ENCODE measurements at places on chromosomes 5 and 9.

GRCh38 chr5:147949711-147950573, 43.6 kb upstream of the C5orf46 start:
- DNase-seq = no peak

DNA sequence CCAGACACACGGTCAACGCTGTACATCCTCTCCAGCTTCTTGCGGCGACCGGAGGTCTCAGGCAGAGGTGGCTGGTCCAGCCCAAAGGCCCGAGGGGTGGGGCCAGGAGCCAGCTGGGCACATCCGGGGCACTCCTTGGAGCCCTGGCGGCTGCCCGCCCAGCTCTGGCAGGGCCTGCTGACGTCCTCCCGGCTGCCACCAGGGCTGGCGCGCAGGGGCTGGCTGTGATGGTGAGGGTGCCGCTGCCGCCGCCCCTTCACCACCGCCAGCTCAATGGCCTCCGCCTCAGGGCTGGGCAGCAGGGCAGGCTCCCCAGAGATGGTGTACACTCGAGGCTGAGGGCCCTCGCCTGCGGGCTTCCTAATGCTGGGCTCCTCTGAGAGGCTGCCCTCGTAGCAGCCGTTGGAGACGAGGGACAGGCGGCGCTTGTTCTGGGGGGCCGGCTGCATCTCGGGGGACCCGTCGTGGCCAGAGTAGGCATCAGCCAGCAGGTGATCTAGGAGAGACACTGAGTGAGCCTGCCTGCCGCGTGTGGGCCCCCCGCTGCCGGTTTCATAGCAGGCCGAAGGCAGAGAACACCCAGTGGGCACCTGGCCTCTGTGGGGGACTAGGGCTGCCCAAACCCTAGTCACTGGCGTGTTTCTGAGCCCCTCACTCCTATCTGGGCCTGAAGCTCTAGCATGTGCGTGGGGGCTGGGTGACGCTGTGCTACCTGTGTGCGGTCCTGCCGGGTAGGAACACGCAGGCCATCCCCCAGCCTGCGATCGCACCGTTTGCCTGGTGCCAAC, 1.5 kb downstream of the NSMF start:
- no peak for DNase-seq

GRCh38 chr5:120255214-120255613, 208.9 kb upstream of the PRR16 start:
- no peak for DNase-seq

DNA sequence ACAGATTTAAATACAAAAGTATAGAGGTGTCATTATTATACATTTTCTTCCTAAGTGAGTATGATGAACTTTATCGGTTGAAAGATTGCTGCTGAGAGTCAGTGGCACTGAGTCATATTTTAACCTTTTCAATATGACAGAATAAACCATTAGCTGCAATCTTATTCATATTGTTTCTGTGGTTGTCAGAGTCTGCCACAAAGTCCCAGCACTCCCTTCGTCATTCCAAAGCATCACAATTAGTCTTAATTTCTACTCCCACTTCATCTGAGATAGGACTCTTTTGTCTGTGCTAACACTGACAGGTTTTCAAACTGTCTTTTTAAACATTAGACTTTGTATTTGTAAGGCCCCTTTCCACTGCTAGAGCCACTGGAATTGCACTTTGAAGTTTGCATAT, 656.9 kb downstream of the MTRR start:
- DNase-seq = no peak

- no peak for DNase-seq
These were observed 188.5 kb downstream of the DAB2IP start for GRCh38 chr9:121839726-121840500.

DNA sequence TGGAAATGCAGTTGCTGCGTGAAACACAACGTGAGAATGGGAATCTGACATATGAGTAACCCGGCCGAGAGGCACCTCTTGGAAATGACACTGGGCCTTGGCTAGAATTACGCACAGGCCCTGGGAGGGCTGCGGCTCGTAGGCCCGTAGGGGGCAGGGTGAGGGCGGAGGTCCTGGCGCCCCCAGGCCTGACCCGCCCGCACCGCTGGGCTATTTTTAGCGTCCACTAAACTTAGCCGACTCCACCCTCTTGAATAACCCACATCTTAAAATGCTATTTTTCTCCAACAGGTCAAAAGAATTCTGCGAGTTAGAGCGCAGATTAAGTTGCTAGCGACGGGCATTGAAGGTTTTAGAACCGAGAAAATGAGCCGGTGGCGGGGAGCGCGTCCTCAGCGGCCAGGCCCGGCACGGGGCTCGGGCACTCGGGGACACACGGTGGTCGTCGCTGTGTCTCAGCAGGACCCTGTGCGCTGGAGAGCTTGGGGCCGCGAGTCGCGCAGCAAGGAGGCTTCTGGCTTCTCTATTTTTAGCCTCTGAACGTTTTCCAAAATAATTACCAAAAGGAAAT, 168.5 kb downstream of the AUH start:
- peak; percentile 80 for DNase-seq

GRCh38 chr5:115333164-115333563, 36.7 kb upstream of the CCDC112 start:
- no peak for DNase-seq

DNA sequence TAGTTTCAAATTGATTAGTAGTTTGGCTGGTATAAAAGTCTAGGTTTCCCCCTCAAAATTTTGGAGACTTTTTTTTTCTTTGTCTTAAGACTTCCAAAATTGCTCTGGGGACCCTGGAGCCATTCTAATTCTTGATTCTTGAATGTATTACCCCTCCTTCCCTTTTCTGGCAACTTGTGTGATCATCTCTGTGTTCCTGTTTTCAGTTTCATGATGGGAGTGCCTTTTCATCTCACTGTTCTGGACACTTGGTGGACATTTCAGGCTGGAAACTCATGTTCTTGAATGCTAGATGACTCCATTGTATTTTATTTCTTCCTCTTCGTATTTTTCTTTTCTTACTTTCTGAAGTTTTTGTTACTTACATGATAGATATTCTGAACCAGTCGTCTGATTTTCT, 57.3 kb upstream of the LRRC70 start:
- DNase-seq = no peak

DNA sequence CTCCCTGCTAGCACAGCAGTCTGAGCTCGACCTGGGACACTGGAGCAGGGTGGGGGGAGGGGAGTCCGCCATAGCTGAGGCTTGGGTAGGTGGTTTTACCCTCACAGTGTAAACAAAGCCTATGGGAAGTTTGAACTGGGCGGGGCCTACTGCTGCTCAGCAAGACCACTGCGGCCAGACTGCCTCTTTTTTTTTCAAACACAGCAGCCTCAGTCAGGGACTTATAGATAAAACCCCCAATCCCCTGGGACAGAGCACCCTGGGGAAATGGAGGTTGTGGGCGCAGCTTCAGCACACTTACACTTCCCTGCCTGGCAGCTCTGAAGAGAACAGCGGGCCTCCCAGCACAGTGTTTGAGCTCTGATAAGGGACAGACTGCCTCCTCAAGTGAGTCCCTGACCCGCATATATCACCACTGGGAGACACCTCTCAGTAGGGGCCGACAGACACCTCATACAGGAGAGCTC, 151.1 kb upstream of the APC start:
- no peak for DNase-seq

- DNase-seq = no peak
These were observed 583 bp upstream of the TJP2 start for GRCh38 chr9:69173497-69173890.

- no peak for DNase-seq
These were observed 183.9 kb downstream of the LURAP1L start for GRCh38 chr9:12958708-12959107.

GRCh38 chr5:148060881-148061280, 2.9 kb upstream of the SPINK5 start:
- DNase-seq = no peak

DNA sequence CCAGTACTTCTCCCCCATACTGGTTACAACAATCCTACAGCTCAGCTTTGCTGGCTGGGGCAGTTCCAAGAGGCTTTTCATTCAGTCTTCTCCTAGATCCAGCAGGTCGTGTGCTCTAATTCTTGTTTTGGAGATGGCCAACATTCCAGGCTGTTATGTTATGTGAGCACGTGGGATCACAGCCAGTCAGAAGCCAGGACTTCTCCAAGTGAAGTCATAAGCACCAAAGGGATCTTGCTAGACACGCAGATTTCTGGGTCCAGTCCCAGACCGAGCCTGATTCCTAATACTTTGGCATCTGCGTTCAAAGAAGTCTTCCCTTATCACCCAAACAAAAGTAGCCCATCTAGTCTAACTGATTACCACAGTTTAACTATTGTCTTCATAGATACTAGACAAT, 1.4 kb upstream of the LARP1 start:
- no peak for DNase-seq

DNA sequence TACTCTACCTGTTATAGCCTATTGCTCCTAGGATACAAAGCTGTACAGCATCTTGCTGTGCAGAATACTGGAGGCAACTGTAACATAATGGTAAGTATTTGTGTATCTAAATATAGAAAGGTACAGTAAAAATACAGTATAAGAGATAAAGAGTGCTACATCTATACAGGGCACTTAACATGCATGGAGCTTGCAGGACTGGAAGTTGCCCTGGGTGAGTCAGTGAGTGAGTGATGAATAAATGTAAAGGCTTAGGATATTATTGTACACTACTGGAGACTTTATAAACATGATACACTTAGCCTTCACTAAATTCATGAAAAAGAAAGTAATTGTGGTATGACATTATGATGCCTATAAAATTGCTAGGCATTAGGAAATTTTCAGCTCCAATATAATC, 65.5 kb upstream of the OSMR start:
- DNase-seq = no peak

GRCh38 chr5:176538989-176539384, 1.8 kb upstream of the RNF44 start:
- no peak for DNase-seq

GRCh38 chr9:75615284-75615683, 275.2 kb upstream of the PCSK5 start:
- no peak for DNase-seq

- DNase-seq = no peak
These were observed 96.7 kb upstream of the SEMA6A start for GRCh38 chr5:116671211-116671736.

GRCh38 chr9:13904746-13905145, 409.2 kb downstream of the NFIB start:
- DNase-seq = no peak

DNA sequence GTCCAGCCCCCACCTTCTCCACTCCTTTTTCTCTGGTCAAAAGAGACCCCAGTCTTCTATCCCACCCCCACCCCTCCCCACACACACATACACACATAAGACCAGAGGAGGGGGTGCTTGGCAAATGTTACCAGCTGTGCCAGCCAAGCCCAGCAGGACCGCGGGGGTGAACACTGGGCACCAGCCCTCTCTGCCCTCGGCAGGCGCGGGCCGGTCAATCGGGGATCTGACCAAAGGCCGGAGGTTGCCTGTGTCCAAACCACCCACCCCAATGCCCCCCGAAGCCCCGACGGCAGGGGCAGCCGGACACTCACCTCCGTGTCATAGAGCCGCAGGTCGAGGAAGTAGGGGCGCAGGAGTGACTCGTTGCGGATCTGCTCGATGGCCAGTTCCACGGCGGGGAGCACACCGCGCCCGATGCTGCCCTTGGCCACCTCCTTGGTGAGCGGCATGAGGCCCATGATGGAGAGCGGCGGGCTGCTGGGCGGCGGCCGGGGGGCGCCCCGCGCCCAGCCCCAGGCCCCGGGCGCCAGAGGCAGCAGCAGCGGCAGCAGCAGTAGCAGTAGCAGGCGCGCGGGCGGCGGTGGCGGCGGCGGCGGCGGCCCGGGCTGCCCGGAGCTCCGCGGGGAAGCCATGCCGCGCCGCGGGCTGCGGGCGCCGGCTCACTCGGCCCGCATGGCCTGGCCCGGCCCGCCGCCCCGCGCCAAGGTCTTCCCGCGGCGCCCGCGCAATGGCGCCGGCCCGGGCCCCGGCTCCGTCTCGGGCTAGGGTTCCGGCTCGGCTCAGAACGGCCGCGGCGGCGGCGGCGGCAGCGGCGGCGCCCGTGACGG, 417 bp downstream of the GABBR2 start:
- DNase-seq = no peak

- no peak for DNase-seq
These were observed 217.2 kb downstream of the TARS1 start for GRCh38 chr5:33657804-33658440.

- DNase-seq = no peak
These were observed 1063.5 kb upstream of the DMAC1 start for GRCh38 chr9:8863069-8863468.

DNA sequence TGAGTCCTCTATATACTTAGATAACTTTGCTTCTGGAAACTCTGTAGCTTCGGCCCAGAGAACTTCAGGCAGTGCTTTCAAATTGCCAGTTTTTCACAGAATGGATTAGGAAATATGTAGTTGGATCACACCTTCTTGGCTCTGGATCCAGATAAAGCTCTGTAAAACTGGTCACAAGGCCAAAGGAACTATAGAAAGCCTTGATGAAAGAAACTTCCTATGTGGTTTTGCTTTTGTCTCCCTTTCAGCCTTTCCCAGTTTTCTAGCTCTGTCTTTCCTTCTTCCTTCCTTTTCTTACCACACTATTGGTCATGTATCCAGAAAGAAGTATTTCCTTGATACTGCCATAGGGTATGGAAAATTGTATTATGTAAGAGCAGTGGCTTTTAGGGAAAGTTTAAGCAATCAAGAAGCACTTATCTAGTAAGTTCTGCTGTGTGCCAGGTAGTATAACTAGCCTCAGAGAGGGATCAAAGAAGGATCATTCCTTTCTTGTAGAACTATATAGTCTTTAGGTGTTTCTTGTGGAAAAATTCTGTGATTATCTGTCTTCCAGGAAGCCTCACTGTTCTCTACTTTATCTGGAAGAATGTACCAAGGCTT, 6.3 kb downstream of the GPR21 start:
- DNase-seq = no peak

DNA sequence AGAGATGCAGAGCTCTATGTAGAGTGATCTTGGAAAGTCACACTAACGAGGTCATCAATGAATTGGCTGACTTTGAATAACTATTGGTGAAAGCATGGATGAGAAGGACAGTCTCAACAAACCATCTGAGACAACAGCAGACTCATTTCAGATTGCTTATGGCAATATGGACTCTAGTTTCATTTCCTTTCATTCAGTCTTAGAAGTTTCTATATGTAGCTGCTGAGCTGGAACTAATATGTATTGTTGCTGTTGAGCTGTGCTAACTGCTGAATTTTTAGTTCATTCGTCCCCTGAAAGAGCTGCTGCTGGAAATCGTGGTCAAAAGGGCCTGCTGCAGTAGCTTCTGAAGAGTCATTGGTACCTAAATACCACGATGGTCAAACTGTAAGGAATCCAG, 31.3 kb downstream of the TNFSF15 start:
- DNase-seq = no peak

DNA sequence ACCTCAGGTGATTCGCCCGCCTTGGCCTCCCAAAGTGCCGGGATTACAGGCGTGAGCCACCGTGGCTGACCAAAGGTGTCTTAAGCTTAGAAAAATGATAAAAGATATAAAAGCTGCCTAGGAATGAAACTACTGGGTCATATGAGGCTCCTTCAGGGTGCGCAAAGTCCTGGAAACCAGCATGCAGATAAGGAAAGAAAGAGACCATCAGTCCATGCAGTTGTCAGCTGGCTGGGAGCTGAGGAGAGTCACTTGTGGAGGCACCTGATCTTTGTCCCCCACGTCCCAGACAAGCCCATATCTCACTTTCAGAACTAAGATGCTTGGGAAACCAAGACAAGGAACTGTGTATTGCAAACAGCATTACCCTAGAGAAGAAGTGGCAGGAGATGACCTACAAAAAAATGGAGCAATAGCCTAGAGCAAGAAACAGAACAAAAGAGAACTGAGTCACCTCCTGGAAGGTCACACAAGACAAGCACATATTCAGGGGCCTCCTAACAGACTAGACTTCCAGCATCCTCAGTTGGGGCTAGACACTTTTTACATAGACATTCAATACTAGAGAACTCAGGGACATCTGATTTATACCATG, 2.8 kb upstream of the CCDC125 start:
- DNase-seq = no peak

GRCh38 chr5:102312586-102313370, 16.7 kb upstream of the SLCO4C1 start:
- no peak for DNase-seq
